ENCODE measurements at places on chromosomes 4 and X. TPM values are rescaled to one million over a fixed set of nuclear protein-coding genes. Genes with fewer than 3 reads are reported as not detected.

- H3K27ac ChIP-seq: no peak overlapping the region
- no peak for DNase-seq
- peaks cover 7% of the 10 kb centered on the region for H3K4me1 ChIP-seq
- H3K27me3 ChIP-seq: no peaks in the 10 kb centered on the region
- no peak overlapping the region for H3K4me3 ChIP-seq
These were observed 17.6 kb upstream of the SOD3 start for GRCh38 chr4:24777536-24778463.

GRCh38 chr4:6092971-6093370, 74.7 kb upstream of the C4orf50 start:
- no peak for DNase-seq
- H3K27me3 ChIP-seq: no peaks in the 10 kb centered on the region
- no peaks in the 10 kb centered on the region for H3K36me3 ChIP-seq
- H3K27ac ChIP-seq: no peak overlapping the region

- H3K36me3 ChIP-seq: no peaks in the 10 kb centered on the region
- H3K27ac ChIP-seq: no peak overlapping the region
- no peak overlapping the region for H3K4me3 ChIP-seq
- no peaks in the 10 kb centered on the region for H3K4me1 ChIP-seq
- H3K27me3 ChIP-seq: no peaks in the 10 kb centered on the region
These were observed 154.9 kb upstream of the GYPA start for GRCh38 chr4:144295286-144295995.

GRCh38 chrX:153526042-153526441, 8.6 kb downstream of the ATP2B3 start:
- no peaks in the 10 kb centered on the region for H3K36me3 ChIP-seq
- no peaks in the 10 kb centered on the region for H3K4me1 ChIP-seq
- no peak overlapping the region for H3K27ac ChIP-seq
- 0 out of 2 replicates have a peak, but pooled peaks cover 2% of the 10 kb centered on the region for H3K27me3 ChIP-seq
- DNase-seq: no peak
- no peak overlapping the region for H3K4me3 ChIP-seq

GRCh38 chrX:109270580-109271484, 211.1 kb downstream of the GUCY2F start:
- no peaks in the 10 kb centered on the region for H3K27me3 ChIP-seq
- H3K27ac ChIP-seq: no peak overlapping the region
- no peaks in the 10 kb centered on the region for H3K4me1 ChIP-seq
- H3K4me3 ChIP-seq: no peak overlapping the region
- H3K36me3 ChIP-seq: no peaks in the 10 kb centered on the region

- H3K36me3 ChIP-seq: no peaks in the 10 kb centered on the region
- peaks cover 17% of the 10 kb centered on the region for H3K4me1 ChIP-seq
- no peak overlapping the region for H3K4me3 ChIP-seq
- no peak for DNase-seq
- no peak overlapping the region for H3K27ac ChIP-seq
These were observed 146.5 kb upstream of the PCDH18 start for GRCh38 chr4:137678796-137679195.

DNA sequence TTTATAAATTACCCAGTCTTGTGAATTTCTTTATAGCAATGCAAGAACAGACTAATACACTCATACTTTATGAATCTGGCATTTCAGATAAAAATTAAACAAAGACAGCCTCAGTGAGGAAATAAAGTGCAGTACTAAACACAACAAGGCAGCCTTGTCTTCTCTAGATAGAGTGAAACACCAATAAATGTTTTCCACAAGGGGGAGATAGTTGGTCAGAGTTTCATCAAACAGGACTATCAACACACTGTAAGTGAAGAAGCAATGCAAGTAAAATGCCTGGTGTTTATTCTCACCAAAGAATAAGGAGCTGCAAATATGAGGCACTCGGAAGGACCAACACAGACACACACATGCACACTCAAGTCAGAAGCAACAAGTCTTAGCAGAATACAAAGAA, 62.8 kb downstream of the FAM9B start:
- DNase-seq: no peak
- no peak overlapping the region for H3K4me3 ChIP-seq
- H3K27me3 ChIP-seq: no peaks in the 10 kb centered on the region
- H3K27ac ChIP-seq: no peak overlapping the region

GRCh38 chrX:17679261-17679660, 58.0 kb upstream of the SCML1 start:
- H3K27me3 ChIP-seq: no peaks in the 10 kb centered on the region
- H3K4me1 ChIP-seq: peaks cover 25% of the 10 kb centered on the region
- DNase-seq: no peak
- no peak overlapping the region for H3K4me3 ChIP-seq
- no peak overlapping the region for H3K27ac ChIP-seq

- no peaks in the 10 kb centered on the region for H3K36me3 ChIP-seq
- no peak overlapping the region for H3K27ac ChIP-seq
- H3K4me1 ChIP-seq: no peaks in the 10 kb centered on the region
- no peak for DNase-seq
- H3K27me3 ChIP-seq: no peaks in the 10 kb centered on the region
- H3K4me3 ChIP-seq: no peak overlapping the region
These were observed 436.6 kb downstream of the C4orf33 start for GRCh38 chr4:129532573-129532972.

GRCh38 chr4:2272026-2272827, 10.3 kb upstream of the MXD4 start:
- H3K27ac ChIP-seq: no peak overlapping the region
- H3K27me3 ChIP-seq: no peaks in the 10 kb centered on the region
- DNase-seq: no peak

GRCh38 chrX:34734383-34734782, 77.3 kb upstream of the TMEM47 start:
- no peak overlapping the region for H3K27ac ChIP-seq
- no peak overlapping the region for H3K4me3 ChIP-seq
- no peaks in the 10 kb centered on the region for H3K36me3 ChIP-seq
- H3K4me1 ChIP-seq: no peaks in the 10 kb centered on the region

DNA sequence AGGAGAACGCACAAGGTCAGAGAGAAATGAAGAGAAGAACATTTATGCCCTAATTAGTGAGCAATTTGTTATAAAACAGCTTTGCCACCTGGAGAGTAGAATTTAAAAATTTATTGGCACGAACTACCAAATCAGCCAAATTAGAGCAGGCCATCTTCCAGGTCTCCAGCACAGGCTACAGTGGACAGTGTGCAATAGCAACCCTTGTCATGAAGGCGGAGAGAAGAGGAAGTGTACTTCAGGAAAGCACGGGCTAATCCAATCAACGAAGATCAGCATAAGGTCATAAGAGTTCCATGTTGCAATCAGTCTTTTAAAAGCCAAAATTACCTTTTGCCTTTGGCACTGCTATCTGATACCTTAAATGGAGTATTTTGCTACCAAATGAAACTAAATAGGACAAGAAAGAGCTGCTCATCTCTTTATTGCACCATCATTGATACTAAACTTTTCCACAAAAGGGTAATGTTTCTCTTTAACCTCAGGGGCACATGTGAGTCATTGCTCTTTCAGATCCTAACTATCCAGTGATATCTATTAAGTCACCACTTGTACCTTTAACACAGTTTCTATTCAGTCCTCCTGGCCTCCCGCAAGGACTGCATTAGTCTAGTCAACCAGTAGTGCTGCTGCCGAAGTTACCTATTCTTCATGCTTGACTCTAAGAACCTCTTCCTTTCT, 19.9 kb downstream of the ANK2 start:
- no peaks in the 10 kb centered on the region for H3K4me1 ChIP-seq
- H3K4me3 ChIP-seq: no peak overlapping the region
- H3K36me3 ChIP-seq: no peaks in the 10 kb centered on the region
- no peak overlapping the region for H3K27ac ChIP-seq
- peaks cover 10% of the 10 kb centered on the region for H3K27me3 ChIP-seq

GRCh38 chr4:16801356-16801755, 97.1 kb downstream of the LDB2 start:
- H3K36me3 ChIP-seq: no peaks in the 10 kb centered on the region
- H3K4me3 ChIP-seq: no peak overlapping the region
- DNase-seq: no peak
- H3K27ac ChIP-seq: no peak overlapping the region
- 0 out of 2 replicates have a peak, but pooled peaks cover 4% of the 10 kb centered on the region for H3K4me1 ChIP-seq

DNA sequence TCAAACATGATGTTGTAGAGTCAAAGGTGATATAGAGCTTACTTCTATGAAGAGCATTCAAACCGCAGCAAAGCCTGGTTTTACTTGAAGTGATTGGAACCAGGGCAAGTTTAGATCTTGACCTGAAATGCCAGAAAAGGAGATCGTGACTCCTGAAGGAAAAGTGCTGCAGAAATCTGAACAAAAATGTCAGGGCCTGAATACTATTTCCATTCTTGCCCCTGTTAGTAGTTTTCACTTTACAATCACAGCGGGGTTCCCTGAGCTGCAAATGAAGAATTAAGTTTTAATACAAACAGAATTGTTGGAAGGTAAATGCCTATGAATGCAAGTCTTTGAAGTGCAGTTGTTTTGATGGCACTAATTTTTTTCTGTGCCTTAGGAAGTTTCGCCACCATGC, 4.1 kb downstream of the SLIT2 start:
- peaks cover 57% of the 10 kb centered on the region for H3K4me1 ChIP-seq
- no peak overlapping the region for H3K27ac ChIP-seq
- peak; percentile 45 for DNase-seq
- H3K36me3 ChIP-seq: peaks cover 23% of the 10 kb centered on the region
- H3K27me3 ChIP-seq: peaks cover 9% of the 10 kb centered on the region

GRCh38 chrX:110403441-110404238, 45.0 kb downstream of the RTL9 start:
- H3K4me1 ChIP-seq: no peaks in the 10 kb centered on the region
- H3K27me3 ChIP-seq: no peaks in the 10 kb centered on the region
- no peak overlapping the region for H3K27ac ChIP-seq
- no peak for DNase-seq

GRCh38 chrX:145716226-145716625, 101.4 kb upstream of the SLITRK2 start:
- H3K4me1 ChIP-seq: no peaks in the 10 kb centered on the region
- DNase-seq: no peak
- no peaks in the 10 kb centered on the region for H3K36me3 ChIP-seq
- no peaks in the 10 kb centered on the region for H3K27me3 ChIP-seq
- H3K27ac ChIP-seq: no peak overlapping the region

GRCh38 chrX:86016139-86016538, 31.2 kb downstream of the CHM start:
- no peaks in the 10 kb centered on the region for H3K27me3 ChIP-seq
- no peaks in the 10 kb centered on the region for H3K36me3 ChIP-seq
- no peak overlapping the region for H3K27ac ChIP-seq
- no peak overlapping the region for H3K4me3 ChIP-seq

DNA sequence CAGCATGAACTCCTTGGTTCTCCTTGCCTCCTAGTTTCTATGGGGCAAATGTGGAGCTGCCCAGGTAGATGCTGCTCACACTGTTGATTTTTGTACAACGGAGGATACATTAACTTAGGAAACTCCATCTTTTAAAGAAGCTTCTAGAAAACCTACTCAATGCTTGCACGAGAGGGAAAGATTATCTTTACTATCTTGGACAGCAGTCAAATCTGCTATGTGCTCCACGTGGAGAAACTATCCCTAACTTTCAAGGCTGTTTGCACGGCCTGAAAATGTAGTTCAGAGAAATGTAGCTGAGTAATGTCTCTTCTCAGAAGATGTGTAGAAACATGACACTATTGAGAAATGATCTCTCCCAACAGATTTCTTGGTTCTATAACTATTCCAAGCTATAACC, 1530.9 kb upstream of the PABPC4L start:
- H3K4me1 ChIP-seq: no peaks in the 10 kb centered on the region
- H3K27me3 ChIP-seq: no peaks in the 10 kb centered on the region

DNA sequence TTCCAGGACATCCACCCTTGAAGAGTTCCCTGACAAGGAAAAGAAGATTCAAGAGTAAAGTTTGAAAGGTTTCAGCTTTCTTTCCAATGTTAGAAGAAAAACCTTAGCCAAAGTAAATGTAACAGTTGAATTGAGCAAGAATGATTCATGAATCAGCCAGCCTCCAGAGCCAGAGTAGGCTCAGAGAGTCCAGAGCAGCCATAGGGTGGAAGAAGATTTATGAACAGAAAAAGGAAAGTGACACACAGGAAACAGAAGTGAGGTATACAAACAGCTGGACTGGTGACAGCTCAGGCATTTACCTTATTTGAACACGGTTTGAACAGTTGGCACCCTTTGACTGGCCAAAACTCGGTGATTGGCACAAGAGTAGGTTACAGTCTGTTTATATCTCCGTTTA, 63.2 kb downstream of the QDPR start:
- H3K4me3 ChIP-seq: no peak overlapping the region
- no peaks in the 10 kb centered on the region for H3K36me3 ChIP-seq
- H3K4me1 ChIP-seq: no peaks in the 10 kb centered on the region
- H3K27me3 ChIP-seq: no peaks in the 10 kb centered on the region
- no peak overlapping the region for H3K27ac ChIP-seq

DNA sequence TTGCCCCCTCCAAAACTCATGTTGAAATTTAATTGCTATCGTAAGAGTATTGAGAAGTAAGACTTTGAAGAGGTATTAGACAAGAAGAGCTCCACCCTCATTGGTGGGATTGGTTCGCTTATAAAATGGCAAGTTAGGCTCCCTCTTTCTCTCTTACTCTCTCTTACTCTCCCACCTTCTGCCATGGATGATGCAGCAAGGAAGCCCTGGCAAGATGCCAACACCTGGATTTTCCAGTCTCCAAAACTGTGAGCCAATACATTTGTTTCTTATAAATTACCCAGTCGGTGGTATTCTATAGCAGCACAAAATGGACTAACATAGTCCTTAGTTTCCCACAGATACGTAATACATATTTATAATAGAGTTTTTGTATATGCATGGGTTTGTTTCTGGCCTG, 119.4 kb downstream of the DDIT4L start:
- H3K27me3 ChIP-seq: no peaks in the 10 kb centered on the region
- H3K27ac ChIP-seq: no peak overlapping the region
- H3K36me3 ChIP-seq: no peaks in the 10 kb centered on the region
- peaks cover 17% of the 10 kb centered on the region for H3K4me1 ChIP-seq
- DNase-seq: no peak
- H3K4me3 ChIP-seq: no peak overlapping the region

DNA sequence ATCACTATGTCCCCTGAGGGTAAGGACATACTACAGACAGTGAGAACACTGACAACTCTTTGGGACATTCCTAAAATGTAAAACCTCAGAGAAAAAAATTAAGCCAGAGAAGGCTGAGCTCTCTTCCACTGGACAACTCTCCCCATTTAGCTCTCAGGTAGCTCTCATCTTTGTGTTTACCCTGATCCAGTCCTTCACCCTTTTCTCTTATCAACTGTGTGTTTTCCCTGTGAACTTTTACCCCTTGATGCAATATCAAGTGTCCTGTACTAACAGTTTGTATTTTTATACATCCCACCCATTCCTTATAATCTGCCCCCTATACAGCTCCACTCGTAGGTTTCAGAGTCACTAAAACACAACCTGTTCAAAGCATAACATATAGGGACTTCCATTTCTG, 182.6 kb downstream of the STIM2 start:
- no peak overlapping the region for H3K4me3 ChIP-seq
- H3K27ac ChIP-seq: no peak overlapping the region
- no peaks in the 10 kb centered on the region for H3K4me1 ChIP-seq
- DNase-seq: no peak
- no peaks in the 10 kb centered on the region for H3K27me3 ChIP-seq

GRCh38 chr4:70670332-70671014, 4.2 kb upstream of the JCHAIN start:
- DNase-seq: no peak
- no peak overlapping the region for H3K4me3 ChIP-seq
- no peaks in the 10 kb centered on the region for H3K4me1 ChIP-seq
- H3K36me3 ChIP-seq: no peaks in the 10 kb centered on the region

TSPAN7 gene
- 0.08 TPM for total RNA-seq

FGD1 gene
- total RNA-seq: 3.4 TPM

PRRG1 gene
- total RNA-seq: 23.4 TPM

MND1 gene
- total RNA-seq: 35.1 TPM

MAGEB4 gene
- not detected for total RNA-seq

AP1AR gene
- 35.3 TPM for total RNA-seq

F8 gene
- 3.7 TPM for total RNA-seq

PPID gene
- total RNA-seq: 56.4 TPM

SMIM43 gene
- 0.26 TPM for total RNA-seq

LUZP4 gene
- total RNA-seq: not detected

KDR gene
- total RNA-seq: not detected

ABCE1 gene
- 170 TPM for total RNA-seq

TRAM1L1 gene
- 5.3 TPM for total RNA-seq

L1CAM gene
- not detected for total RNA-seq

All from SJSA1 (cell line).